ENCODE measurements at places on chromosomes 6 and 20.

DNA sequence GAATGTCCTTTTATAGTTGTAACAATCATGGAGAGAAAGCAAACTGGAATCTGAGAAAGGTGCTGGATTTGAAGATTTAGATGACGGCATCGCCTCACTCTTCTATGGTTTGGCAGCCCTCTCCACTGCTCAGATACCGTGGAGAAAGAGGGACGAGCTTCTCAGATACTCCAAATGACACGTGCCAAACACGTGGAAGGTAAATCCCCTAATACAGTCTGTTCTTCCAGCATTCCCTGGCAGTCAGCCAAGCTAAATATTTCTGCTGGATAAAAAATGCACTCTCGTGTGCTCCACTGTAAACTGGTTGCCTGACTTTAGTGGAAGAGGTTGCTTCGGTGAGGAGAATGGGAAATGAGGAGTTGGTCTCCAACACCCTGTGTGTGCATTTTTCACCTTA is 16.7 kb upstream of the PRDM1 start:
- ATAC-seq, result peak; percentile 91

- peak; percentile 44 for ATAC-seq
These were observed 80.2 kb downstream of the CARMIL1 start for GRCh38 chr6:25359191-25359861.

- ATAC-seq, result peak; percentile 83
These were observed 67.3 kb downstream of the MDGA1 start for GRCh38 chr6:37630281-37630799.

DNA sequence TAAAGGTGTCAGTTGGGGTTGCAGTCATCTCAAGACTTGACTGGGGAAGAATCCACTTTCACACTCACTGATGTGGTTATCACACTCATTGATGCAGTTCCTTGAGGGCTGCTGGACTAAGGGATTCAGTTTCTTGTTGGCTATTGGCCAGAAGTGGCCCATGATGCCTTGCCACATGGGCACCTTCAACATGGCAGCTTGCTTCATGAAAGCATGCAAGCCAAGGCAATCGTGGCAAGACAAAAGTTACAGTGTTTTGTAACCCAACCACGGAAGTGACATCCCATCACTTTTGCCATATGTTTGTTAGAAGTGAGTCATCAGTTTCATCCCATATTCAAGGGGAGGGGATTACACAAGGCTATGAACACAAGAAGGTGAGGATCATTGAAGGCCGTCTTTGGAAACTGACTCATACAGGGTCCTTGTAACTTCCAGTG is 3.8 kb upstream of the RANBP9 start:
- no peak for ATAC-seq

- peak; percentile 79 for ATAC-seq
These were observed 38.3 kb downstream of the SIRPA start for GRCh38 chr20:1933465-1933870.

GRCh38 chr6:81169166-81169565 is 583.3 kb downstream of the TENT5A start:
- peak; percentile 30 for ATAC-seq

- ATAC-seq, result no peak
These were observed 5.3 kb downstream of the SOBP start for GRCh38 chr6:107495196-107495643.
